ENCODE measurements at places on chromosomes 6 and 20.
A peak's percentile ranks its signal among the peaks of the same experiment; 100 is the strongest.

- no peak for DNase-seq
These were observed 184.4 kb downstream of the GJA10 start for GRCh38 chr6:90078513-90079289.

DNA sequence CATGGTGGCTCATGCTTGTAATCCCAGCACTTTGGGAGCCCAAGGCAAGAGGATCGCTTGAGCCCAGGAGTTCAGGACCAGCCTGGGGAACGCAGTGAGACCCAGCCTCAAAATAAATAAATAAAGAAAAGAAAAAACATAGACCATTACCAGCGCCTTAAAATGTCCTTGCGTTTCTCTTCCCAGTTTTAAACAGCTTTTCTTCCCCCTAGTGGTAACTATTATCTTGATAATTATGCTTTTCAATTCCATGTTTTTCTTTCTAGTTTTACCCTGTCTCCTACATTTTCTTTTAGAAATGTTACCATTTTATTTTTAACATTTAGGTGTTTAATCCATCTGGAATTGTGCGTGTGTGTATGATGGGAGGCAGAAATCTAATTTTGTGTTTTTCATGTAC, 24.4 kb downstream of the DNAH8 start:
- DNase-seq: no peak

DNA sequence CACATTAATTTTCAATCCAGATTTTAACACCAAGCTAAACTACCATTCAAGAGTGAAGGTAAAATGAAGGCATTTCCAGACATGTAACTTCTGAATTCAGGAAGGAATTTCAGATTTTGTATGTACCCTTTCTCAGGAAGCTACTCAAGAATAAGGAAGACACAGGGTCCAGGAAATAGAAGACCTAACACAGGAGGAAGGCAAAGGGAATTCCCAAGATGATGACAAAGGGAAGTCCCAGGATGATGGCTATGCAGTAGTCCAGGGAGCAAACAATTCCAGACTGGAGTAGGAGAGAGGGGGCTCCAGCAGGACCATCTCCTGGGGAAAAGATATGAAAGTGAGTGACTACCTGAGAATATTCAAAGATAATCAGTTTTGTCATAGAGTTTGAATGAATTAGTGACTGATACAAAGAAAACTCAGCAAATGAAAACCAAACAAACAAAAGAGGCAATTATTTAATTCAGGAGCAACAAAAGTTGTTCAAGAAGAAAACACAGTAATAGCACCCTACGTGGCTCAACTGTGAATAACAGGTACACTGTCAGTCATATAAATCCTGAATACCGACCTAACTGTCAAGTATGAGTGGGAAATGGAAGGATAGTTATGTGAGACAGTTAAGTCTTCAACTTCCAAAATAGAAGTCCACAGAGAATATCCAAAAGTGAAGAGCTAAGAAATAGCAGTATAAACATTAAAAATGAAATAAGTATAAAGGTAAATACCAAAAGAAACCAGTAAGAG, 4.0 kb downstream of the RNF24 start:
- no peak for DNase-seq

GRCh38 chr6:45812922-45813321, 202.7 kb downstream of the CLIC5 start:
- peak; percentile 42 for DNase-seq
